ENCODE measurements at places on chromosomes 16 and 17. TPM values are rescaled to one million over a fixed set of nuclear protein-coding genes. Genes with fewer than 3 reads are reported as not detected.

Gene KRTAP9-8
- total RNA-seq, result not detected

Gene FBXO39
- total RNA-seq, result not detected

Gene HIC1
- total RNA-seq, result 2.0 TPM

Gene RFNG
- 19.9 TPM for total RNA-seq

Gene CIITA
- 0.16 TPM for total RNA-seq
